ENCODE measurements at places on chromosomes 2 and 18. TPM values are rescaled to one million over a fixed set of nuclear protein-coding genes. Genes with fewer than 3 reads are reported as not detected.

Gene CDH2
- not detected for total RNA-seq

Gene EIPR1
- 38.2 TPM for total RNA-seq

Gene CCDC85A
- not detected for total RNA-seq

Gene ACADL
- total RNA-seq: not detected

DNA sequence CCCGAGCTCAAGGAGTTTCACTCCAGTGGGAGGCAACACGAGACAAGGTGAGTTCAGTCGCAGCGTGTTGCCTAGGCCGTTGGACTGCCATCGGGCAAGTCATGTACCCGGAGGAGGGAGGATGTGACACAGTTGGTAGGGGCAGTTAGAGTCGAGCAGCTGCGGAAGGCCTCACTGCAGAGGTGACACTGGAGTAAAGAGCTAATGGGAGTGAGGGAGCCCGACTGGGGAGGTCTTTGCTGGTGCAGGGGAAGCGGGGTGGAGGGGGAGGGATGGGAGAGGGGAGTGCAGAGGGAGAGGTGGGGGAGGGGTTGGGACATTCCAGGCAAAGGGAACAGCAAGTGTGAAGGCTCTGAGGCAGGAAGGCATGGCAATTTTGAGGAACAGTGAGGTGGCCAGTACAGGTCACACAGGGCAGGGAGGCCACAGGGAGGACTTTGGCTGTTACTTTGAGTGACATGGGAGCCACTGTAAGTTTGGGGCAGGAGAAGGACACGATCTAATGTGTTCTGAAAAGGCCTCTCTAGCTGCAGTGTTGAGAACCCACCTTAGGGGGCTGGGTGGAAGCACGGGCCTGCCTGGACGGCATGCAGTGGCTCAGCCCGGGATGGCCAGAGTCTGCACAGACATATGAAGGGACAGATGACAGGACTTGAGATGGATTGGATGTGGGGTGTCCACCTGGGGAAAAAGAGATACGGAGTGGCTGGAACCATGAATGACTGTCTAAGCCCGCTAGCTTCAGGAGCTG lies 61.1 kb downstream of the KCNF1 start:
- DNase-seq: no peak

- no peak for DNase-seq
Observed at GRCh38 chr2:75162897-75163296, 36.4 kb downstream of the TACR1 start.

- DNase-seq: no peak
Observed at GRCh38 chr2:49288113-49288705, 133.9 kb upstream of the FSHR start.

DNA sequence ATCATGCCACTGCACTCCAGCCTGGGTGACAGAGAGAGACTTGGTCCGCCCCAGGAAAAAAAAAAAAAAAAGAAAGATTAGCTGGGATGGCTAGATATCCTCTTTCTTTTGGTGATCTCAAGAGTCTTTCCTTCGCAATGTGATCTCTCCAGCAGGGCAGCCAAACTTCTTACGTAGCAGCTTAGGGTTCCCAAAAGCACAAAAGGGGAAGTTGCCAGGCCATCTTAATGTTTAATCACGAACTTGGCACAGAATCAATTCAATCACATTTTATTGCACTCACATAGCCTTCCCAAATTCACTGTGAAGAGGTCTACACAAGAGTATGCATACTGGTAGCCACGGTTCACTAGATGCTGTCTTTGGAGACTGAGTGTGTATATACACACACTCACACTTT lies 53.1 kb downstream of the VIL1 start:
- no peak for DNase-seq

- peak; percentile 57 for DNase-seq
Observed at GRCh38 chr2:62309465-62310091, 113.7 kb downstream of the B3GNT2 start.

Measured in activated CD4-positive, alpha-beta memory T cell treated with anti-CD3 and anti-CD28 coated beads for 36 hours (primary cell).